ENCODE measurements at places on chromosomes 3 and 15.
A peak's percentile ranks its signal among the peaks of the same experiment; 100 is the strongest.

- no peak for DNase-seq
These were observed 979.0 kb downstream of the TUSC7 start for GRCh38 chr3:117688583-117688982.

- DNase-seq = no peak
These were observed 327.3 kb upstream of the SATB1 start for GRCh38 chr3:18752273-18752934.

DNA sequence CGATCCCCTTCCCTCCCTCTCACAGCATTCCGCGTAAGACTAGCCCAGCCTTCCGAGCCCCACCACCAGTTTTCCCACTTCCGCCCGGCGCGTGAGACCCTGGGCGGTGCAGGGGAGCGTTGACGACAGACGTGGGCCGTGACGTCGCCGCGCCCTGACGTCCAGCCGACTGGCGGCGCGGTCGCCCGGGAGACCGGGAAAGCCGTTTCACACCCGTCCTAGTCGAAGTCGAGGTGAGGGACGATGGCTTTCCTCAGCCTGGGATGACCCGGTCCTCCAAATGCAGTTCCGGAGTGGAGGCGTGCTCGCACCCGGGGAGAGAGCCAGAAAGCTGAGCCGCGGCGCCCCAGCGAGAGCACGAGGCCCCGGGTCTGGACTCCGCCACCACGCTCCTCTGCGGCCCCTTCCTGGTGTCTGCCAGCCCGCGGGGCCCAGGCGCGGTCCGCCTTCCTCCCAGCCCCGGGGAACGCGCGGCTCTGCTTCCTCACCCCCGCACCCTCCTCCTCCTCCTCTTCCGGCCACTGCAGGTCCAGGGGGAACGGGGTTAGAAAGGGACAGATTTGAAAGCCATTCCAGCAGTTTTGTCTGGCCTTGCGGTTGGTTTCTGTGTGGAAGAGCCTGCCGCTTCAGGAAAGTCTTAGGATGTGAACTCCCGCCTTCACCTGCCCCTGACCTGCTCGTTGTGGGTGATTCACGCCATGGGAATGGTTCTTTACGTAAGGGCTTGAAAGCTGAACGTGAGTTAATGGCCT is at the start of gene LEKR1:
TSS of gene LEKR1 (plus strand) at position 210 of the 752 bp plus-strand sequence. CDS start 2,977 bp downstream, outside the sequence.
- DNase-seq = peak; percentile 50

DNA sequence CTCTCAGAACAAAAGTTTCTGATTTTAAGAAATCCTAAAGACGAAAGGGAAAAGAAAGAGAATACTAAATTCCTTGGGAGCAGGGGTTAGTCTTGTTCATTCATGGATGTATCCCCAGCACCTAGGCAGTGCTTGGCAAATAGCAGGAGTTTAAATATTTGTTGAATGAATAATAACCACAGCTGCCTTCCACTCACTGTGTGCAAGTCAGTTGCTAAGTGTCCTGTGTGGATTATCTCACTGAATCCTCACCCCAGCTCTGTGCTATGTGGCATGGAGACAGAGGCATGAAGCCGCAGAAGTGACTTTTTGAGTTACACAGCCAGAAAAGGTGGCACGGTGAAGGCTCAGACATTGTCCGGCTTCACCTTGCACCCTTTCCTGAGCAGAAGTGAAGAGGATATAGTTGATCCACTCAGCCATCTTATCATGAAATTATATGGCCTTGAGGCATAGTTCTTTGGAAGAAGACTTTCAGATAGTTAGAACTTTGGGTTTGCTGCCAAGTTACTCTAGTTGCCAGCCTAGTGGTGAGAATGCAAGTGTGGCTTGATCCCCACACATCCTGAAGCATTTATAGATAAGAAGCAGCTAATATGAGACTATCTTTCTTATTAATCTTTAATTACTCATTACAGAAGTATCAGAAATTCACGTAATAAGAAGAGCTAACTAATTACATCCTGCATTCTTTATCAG is 355.5 kb downstream of the LRTM1 start:
- DNase-seq = no peak

DNA sequence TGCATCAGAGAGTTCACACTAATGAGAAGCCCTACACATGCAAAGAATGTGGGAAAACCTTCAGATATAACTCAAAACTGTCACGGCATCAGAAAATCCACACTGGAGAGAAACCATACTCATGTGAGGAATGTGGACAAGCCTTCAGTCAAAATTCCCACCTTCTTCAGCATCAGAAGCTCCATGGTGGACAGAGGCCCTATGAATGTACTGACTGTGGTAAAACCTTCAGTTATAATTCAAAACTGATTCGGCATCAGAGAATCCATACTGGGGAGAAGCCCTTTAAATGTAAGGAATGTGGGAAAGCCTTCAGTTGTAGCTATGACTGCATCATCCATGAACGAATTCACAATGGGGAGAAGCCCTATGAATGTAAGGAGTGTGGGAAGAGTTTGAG is 10.2 kb downstream of the ZNF619 start:
- no peak for DNase-seq

All from head of caudate nucleus (tissue), 42 donors.